ENCODE measurements at places on chromosomes 3 and 15.

GRCh38 chr3:72728958-72729467 is 119.2 kb downstream of the SHQ1 start:
- DNase-seq: peak; percentile 62

- peak; percentile 55 for DNase-seq
Measured at GRCh38 chr3:51671734-51672475, 853 bp downstream of the TEX264 start.

DNA sequence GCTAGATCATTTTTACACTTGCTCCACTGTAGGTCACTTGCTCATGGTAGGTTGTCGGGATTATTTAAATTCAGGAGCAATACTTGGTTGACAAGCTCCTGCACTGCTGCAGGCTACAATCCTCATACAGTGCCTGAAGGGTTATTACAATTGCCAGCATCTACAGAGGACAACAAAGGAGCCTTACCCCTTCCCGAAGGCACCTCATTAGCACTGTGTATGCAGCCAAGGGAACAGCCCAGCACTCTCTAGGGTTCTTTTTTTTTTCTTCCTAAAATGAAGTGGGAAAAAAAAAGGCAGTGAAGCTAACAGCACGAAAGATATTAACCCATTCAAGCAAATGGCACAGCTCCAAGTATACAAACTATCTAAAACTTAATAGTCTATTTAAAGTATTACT is 142.7 kb downstream of the ULK4 start:
- DNase-seq: no peak

DNA sequence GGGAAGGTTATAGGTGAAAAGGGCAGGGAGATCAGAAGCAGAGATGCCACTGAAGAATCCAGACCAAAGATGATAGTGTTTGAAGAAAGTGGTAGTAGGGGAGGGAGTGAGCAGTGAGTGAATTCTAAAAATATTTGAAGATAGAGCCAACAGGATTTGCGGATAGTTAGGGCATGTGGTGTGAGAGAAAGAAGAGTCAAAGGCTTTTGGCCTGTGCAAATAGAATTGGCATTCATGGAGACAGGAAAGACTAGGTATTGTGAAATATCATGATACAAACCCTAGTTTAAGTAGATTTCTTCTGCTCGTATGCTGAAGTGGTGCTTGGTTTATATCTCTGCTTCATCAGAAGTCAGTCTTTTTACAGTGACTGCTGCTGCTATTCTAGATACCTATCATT is 224.2 kb upstream of the CFAP20DC start:
- DNase-seq: peak; percentile 39

- DNase-seq: no peak
Measured at GRCh38 chr3:100364421-100364820, 29.9 kb downstream of the NIT2 start.

DNA sequence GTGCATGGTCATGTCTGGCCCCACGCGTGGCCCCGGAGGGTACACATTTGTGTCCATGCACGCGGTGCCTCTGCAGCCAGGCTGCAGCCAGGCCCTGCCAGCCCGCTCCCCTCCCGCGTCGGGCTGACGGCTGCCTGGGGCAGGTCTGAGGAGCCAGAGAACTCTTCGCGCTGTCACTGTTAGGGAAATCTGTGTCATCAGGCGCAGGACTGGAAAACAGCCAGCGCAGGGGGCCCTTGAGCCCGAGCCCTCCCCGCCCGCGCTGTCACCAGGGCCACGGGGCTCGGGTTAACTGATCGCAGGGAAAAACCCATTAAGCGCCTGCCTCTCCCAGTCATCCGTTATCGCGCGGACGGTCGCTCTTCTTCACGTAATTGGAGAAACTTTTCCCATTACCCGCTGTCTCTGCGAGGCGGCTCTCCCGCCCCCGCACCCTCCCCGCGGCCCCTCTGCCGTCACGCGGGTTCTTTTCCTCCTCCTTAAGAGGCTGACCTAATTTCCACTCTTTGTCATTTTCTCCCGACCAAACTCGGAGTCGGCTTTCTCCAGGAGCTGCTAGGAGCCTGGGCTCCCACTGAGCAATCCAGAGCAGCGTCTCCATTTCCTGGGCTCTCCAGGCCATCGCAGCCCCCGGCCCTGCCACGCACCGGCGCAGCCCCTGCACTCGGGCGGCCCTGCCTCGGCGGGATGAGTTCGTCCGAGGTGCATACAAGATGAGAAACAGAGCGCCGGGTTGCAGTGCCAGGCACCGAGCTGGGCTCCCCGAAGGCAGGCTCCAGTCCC is 57.5 kb upstream of the PRR23E start:
- DNase-seq: peak; percentile 8

GRCh38 chr3:50090984-50091383 is 2.3 kb downstream of the RBM5 start:
- no peak for DNase-seq

- DNase-seq: no peak
Measured at GRCh38 chr3:52097851-52098507, 41.6 kb upstream of the DUSP7 start.

- peak; percentile 78 for DNase-seq
Measured at GRCh38 chr3:65672871-65673815, 365.6 kb downstream of the MAGI1 start.

GRCh38 chr3:124431331-124431994 is 298.8 kb upstream of the UMPS start:
- DNase-seq: no peak

- DNase-seq: no peak
Measured at GRCh38 chr15:77825252-77825542, 192.5 kb upstream of the LINGO1 start.

GRCh38 chr15:101642361-101642760 is 9.8 kb downstream of the TM2D3 start:
- DNase-seq: no peak

GRCh38 chr3:172276103-172276502 is 172.2 kb downstream of the GHSR start:
- DNase-seq: no peak

DNA sequence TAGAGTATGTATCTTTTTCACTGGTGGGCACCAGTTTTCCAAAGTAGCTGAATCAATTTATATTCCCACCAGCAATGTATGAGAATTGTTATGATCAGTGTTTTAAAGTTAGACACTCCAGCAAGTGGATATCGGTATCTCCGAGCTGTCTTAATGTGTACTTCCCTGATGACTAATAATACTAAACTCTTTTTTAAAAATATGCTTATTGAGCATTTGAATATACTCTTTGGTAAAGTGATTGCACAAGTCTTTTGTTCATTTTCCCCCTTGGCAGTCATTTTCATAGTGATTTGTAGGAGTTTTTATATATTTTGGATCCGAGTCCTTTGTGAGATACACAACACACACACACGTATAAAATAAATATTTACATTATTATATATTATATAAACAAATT is 12.5 kb upstream of the FEM1B start:
- DNase-seq: peak; percentile 54

GRCh38 chr3:63652066-63652725 is at the start of gene SNTN:
TSS of gene SNTN (plus strand) at chr3:63652675. CDS start at chr3:63652688, 13 bp downstream.
- DNase-seq: no peak

Measured in epithelial cell of esophagus (primary cell).